ENCODE measurements at places on chromosomes 3 and 15.

DNA sequence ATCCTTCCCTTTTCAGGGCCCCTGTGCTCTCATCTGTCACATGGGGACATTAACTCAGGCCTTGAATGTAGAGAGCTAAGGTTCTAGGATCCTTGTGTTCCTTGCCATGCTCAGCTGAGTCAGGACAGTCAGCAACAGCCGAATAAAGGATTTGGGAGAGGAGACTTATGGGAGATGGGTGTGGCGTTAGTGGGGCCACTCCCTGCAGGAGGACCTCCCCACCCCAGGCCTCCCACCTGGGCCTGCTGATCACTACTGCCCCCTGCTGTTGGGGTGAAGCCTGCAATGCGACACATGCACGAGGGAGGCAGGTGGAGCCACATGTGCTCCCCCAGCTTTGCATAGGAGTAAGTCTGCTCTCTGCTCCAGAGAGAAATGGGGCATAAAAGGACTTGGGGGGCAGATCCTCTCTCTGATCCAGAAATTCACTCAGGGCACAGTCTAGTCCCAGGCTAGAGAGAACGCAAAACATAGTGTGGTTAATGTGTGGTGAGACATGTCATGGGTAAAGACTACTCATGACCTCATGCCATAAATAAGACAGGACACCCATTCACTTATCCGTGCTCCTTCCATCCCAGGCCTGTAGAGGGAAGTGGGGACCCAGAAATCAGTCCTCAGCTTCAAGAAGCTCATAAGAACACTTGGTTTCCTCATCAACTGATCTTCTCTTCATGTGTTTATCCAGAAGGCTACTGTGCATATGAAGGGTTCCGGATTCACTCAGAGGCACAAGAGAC is 19.4 kb downstream of the RBP1 start:
- DNase-seq, result no peak

DNA sequence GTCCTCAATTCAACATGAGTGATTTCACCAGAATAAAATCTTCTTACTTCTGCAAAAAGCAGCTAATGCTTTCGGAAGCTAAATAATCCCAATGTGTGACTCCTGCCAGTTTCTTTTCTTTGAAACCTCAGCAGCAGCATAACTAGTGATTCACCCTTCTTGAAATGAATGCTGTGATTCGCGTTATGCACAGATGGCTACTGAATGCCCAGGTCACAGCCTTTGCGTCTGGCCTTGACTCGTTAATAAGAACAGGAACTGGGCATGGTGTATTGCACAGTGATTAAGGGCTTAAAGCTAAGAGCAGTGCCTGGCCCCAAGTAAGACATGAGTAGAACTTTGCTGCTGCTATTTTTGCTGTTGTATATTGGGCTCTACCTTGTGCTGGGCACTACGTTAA is 19.0 kb downstream of the CGNL1 start:
- no peak for DNase-seq

DNA sequence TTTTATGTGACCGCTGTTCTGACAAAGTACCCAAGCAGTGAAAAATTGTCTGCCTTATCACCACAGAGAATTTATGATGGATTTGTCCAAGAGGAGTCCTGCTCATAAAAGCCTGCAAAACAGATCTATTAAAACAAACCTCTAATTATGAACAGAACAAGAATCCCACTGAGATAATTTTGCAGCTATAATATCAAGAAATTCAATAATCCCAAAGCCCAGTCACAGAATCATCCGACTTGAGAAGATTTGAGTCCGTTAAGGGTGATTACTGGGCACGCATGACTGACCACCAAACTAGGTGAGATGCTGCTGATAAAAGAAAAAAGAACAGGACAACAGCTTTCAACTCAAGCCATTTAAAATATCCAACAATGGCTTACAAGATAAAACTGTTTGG is 231.0 kb upstream of the WNT5A start:
- no peak for DNase-seq

GRCh38 chr3:69929019-69929418 is 70.5 kb upstream of the SAMMSON start:
- DNase-seq, result no peak

DNA sequence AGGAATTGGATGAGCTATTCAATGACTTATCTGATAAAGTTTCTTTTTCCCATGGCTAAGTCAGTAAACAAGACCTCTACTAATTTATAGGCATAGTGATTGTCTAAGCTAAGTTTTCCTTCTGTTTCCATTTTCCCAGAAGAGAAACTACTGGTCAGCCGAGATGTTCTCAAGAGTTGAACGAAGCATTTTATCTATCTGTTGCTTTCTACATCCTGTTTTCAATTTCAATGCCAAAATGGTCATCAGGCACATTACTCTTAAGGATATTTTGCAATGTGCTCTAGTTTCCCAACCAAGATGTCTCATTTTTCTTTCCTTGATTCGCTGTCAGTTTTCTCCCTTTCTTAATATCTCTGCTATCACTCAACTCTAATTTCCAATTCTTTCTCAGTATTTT is 228.7 kb downstream of the MBNL1 start:
- no peak for DNase-seq

DNA sequence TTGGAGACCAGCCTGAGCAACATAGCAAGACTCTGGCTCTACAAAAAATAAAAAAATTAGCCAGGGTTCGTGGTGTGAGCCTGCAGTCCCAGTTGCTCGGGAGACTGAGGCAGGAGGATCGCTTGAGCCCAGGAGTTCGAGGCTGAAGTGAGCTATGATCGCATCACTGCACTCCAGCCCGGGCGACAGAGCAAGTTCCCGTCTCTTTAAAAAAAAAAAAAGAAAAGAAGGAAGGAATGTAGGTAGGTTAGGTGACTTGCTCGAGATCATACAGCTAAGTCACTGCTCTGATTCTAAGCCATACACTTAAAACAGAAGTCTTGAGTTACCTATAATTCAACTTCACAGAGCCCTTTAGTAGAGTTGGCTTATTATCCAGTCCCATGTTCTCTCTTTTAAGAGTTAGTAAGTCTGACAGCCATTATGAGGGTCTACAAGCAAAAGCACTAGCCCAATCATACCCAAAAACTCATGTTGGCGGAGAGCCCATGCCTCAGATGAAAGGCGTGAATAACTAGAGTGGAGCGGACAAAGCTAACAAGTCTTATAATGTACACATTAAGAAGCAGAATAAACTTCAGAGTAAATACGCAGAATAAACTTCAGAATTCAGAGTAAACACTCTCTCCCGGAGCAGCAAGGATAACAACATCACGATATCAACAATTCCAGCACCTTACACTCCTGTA is 768 bp downstream of the AAGAB start:
- no peak for DNase-seq

- DNase-seq, result no peak
These were observed 19.5 kb upstream of the NANOGP8 start for GRCh38 chr15:35104526-35105147.

DNA sequence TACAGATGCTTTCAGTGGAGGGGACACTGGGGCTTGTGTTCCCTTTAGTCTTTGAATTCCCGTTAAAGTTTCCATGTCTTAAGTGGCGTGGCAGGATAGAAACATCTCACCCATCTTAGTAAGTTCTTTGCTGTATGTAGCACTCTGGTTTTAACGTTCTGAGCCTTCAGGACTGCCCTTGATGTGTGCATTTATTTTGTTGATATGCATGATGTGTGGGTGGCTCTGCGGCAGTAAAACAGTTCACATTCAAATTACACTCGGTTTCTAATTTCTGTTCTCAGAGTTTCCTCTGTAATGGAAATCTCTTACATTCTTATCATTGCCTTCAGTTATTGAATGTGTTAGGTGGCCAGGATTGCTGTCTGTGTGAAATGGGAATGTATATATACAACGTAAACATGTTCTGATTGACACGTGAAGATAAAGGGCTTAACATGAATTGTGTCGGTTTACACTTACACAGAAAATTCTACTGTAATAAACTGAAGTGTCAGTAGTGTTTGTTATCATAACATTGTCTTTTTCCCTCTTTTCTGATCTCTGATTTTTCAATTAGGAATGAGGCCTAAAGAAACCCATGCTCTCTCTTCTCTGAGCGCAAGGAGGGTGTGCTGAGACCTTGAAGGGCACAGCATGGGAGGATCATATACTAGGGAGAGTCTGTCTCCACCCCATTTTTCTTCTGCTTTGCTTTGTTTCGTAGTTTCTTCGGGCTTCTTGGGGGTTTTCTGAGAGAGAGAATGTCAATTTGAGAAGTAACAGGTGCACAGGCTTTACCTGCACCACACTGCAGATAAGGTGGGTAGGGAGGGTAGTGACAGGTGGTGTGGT is 51.5 kb downstream of the IGF1R start:
- DNase-seq, result no peak

- no peak for DNase-seq
These were observed 33.8 kb downstream of the EFL1 start for GRCh38 chr15:82228750-82229149.

- DNase-seq, result no peak
These were observed 138.4 kb downstream of the NUP210 start for GRCh38 chr3:13281507-13282357.

GRCh38 chr3:197354568-197355001 is 56.2 kb upstream of the DLG1 start:
- DNase-seq, result no peak

DNA sequence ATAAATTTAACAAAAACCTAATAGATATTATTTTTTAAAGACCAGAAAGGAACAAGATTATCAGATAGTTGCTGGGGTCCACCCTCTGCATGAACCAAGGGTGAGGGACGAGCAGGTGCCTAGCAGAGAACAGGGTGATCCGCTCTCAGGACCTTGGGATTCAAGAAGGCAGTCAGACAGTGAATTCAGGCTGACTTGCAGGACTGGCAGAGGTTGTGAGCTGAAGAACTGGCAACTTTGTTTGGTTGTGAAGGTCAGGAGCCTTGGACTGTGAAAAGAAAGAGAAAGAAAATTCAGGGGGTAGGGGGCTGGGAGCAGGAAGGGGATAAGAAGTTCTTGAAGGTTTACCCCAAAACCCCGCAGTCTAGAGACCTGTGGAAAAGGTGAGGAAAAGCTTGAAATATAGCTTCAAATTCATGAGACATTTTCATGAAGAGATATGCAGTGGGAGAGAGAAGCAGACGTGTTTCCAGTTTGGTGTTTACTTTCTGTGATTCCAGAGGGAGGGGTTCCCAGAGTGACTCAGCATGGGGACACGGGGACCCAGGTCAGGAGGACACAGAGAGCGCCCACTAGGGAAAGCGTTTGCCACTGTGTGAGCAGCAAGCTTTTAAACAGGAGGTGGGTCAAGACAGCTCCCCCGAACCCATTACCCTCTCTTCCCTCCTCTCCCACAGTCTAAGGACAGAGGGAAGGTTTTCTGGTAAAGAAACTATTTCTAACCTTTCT is 217.2 kb upstream of the UMPS start:
- no peak for DNase-seq

DNA sequence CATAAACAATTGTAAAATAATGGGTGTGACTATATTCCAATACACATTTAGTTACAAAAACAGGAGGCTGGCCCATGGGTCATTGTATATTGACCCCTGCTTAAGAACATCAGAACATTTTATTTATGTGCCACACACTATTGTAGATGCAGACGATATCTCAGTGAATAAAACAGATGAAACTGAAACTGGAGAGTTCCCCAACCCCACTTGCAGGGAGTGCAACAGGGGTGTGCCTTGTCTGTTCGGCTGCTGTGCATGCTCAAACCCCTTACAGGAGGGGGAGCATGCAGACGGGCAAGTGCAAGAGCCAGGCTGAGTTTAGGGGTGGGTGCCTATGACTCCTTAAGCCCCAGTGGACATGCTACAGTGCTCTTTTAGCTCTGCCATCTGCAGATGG is 509.6 kb downstream of the IGSF11 start:
- DNase-seq, result no peak

DNA sequence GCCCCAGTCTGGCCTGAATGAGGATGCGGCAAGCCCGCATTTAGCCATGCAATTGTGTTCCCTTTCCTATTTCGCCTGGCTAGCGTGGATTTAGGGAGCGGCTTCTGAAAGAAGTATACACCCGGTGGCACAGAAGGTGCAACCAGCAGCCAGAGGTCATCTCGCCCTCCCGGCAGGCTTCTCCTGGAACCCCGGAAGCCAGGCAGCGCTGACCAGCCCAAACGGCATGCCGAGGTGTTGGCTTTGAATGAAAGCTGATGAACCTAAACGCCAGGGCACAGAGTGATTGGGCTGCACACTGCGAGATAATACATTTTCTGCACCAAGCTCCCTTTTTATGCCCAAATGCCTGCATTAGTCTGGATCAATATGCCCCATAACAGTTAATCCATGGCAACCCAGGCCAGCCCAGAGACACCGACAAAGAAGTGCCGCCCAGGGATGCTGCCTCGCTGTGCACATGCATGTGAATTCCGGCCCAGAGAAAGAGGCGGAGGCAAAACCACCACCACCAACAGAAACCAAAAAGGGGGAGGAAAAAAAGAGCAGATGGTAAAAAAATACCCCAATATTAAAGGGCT is 1.4 kb downstream of the SRGAP3 start:
- DNase-seq, result no peak

GRCh38 chr15:66496951-66497501 is 536 bp downstream of the SNAPC5 start:
- DNase-seq, result no peak

DNA sequence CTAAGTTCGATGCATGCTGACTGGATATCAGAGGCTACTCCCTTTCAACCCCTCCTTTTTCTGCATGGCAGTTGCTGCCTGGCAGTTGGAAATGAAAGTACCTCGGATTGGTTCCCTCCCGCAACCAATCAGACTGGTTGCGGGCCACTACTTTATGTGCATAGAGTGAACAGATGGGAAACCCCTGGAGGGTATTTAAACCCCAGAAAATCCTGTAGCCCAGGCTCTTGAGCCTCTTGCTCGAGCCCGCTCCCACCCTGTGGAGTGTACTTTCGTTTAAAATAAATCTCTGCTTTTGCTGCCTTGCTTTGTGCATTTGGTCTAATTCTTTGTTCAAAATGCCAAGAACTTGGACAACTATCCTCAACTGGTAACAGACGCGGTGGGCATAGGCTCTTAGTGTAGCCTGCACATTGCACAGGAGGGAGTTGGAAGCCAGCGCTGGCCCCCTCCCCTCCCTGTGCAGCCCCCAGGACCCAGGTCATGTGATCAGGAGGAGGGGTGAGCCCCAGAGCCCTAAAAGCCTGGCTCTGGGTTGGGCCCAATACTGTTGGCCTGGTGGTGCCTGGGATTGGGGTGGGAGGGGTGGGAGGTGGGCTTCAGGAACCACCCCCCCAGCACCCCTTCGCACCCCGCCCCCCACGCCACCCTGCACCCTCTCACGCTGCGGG is 26.8 kb downstream of the RHCG start:
- no peak for DNase-seq

DNA sequence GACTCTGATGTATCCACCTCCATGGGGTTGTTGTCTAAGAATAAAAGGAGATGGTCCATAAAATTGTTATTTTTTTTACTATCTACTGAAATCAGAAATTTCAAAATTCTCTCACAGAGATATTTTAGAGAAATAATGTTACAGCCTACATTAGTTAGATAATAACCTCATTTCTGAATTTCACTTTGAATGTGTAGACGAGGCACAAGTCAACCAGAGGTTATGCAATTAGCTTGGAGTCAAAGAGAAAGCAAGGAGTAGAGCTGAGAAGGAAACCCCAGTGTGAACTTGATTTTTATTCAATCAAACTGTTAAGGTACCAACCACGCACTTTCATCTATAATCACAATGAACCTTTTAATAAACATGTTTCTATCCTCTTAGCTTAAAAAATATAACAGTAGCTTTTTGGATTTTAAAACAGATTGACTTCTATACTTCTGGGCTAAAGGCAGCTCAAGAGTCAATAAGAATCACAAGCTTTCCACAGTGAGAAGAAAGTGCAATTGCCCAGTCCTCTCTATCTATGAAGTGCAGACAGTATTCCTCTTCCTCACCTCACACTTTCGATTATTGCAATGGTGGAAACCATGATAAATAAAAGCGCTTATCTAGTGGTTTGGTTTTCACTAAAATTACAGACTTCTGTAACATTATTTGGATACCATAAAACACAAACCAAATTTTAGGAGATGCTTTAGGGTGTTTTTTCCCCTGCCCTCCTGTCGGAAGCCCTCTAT is 403.2 kb downstream of the ZBTB20 start:
- DNase-seq, result no peak
